ENCODE measurements at places on chromosomes 7 and 10.

DNA sequence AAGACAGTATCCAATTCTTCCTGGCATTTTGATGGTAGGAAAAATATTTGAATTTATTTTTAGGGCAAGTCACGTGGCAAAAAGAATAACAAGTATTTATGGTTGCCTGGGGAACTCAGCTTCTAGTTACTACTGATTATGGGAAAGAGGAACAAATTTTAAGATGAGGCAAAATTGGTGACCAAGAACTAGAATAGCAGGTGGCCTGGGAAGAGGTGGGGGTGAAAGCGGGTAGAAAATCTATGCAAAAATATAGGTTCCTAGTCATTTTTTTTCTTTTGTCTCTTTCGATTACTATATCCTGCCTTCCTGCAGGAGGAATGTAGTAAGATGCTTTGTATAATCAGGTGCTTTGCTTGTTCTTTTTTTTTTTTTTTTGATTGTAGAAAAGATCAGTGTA is 27.8 kb downstream of the ENTPD1 start:
- no peak for DNase-seq

DNA sequence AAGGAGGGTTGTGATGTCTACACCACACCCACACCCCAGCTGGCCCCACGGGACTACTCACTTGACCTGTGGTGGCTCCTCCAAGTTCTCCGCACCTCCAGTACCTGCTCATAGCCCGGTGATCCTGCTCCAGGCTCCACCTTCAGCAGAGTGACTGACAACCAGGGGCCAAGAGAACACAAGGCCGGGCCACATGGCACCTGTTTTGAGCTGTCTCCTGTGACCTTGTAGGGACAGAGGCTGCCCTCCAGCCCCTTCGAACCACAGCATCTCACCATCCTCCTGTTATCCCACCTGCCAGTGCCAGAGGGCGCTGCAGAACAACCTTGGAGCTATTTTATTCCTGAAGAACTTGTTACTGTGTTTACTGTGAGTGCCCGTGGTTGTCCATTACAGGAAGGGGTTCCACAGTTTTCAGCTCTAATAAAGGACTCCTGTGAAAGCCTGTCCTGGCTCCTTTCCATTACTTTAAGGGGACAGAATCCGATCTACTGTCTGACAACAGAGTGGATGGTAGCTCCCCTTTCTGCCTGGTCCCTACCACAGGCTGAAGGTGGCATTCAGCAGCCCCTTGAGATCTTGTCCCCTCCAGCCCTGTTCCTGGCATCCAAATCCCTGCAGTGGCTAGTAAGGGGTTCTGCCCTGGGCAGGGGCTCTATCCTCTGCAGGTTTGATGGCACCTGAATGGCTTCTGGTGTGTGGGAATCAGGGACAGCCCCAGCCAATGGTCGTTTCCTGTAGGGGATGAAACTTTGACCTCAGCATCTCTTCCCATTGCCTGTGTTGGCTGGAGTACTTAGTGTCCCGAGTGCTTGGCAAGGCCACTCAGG is 50.8 kb downstream of the C10orf120 start:
- DNase-seq, result no peak

DNA sequence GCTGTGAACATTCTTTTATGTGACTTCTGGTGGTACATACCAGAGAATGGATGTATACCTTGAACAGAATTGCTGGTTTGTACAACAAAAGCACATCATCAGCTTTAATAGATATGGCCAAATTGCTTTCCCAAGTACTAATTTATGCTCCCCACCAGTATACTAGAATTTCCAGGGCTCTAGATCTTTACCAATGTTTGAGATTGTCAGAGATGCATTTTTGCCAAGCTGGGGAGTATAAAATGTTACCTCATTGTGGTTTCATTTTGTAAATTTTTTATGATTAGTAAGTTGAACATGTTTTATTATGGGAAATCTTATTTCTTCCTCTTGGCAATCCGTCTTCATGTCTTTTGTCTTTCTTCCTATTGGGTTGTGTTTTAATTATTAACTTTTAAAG is 179.9 kb upstream of the TMEM106B start:
- no peak for DNase-seq

DNA sequence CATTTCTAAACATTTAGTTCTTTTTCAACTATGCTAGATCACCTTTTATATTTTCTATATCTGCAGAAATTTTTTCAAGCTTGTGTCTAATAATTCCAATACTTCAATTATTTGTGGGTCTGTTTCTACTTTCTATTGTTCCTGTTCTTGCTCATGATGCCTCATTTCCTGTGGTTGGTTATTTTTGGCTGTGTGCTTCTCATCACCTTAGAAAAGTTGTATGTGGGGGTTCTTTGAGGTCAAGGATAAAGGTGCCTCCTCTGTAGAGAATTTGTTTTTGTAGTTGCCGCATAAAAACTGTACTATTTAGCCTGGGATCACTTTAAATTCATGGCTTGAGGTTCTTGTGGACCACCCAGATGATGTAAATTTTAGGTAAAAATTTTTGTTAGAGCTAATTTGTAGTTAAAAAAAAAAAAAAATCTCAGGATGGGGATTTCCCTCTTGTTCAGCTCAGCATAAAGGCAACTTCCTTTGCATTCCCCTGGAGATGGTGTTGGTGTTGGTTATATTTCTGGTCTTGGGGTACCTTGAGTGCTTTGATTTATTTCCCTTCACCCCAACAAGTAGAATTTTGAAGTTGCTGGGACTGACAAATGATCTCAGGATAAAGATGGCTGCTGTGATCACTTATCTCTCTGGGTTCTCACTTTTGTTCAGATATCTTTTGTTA is 27.0 kb upstream of the JAZF1 start:
- DNase-seq, result no peak

DNA sequence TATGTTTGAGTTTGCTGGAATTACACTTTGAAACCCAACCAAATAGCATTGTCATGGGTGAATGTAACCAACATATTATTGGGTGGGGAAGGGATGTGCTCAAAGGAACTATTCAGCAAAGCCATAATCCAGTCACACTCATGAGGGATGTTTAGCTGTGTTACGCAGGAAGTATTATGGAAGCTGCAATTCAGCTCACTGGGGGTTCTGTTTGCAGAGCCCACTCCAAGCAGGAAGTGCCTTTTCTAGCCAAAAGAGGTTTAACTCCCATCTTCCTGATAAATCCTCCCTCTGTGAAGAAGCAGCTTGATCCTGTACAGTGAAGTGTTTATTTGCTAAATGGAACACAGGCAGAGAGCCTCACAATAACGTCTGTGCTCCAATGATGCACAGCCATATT is 172.5 kb downstream of the GLI3 start:
- DNase-seq, result no peak

DNA sequence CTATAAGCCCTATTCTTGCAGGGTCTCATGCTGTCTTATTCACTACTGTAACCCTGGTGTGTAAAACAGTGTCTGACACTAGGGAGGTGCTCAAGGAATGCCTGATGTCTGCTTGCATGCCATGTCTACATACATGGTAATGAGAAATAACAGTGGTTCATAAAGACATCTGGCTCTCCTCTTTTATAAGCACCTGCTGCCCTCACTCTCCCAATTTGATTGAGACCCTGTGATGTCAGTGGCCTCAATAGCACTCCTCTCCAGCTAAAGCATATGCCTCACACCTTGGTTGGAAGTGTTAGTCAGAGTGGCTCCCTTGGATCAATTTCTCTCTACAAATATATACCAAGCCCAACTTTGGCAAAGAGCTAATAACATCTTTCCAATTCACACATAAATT is 30.6 kb downstream of the ANK3 start:
- DNase-seq, result no peak

DNA sequence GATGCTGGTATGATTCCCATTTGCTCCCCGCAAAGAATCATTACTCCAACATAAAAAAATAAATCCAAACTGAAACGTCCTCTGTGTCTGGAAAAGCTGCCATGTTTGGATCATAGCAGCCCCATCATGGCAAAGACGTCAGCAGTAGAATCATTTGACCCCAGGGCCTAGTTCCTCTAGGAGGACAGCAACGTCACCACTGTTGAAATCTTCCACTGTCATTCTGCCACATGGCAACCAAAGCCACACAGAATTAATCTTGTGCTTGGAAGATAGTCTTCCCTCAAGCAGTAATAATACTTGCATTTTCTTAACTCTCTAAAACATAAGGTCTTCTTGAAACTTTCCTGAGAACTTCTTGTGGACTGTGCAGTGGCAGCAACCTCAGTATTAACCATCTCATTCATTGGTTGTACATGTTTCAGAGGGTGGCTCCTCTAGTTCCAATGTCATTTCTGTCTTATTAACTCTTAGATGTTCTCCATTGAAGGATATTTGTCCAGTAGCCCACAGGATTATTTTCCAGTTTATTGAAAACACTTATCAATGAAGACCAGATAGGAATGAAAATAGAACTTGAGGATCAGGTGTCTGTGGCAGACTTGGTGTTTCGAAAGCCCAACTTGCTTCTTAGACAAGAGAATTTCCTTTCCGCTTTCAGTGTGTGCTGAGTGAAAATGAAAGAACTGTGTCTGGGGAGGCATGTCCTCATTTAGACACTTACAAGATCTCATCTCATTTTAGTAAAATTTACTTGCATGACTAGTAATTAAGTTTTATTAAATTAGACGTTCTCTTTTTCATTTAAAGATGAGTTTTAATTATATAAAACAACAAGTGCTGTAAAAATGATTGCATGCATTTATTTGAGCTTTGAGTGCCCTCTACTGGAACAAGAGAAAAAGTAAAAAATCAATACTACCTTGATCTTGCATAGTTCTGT is 28.9 kb upstream of the INHBA start:
- no peak for DNase-seq

DNA sequence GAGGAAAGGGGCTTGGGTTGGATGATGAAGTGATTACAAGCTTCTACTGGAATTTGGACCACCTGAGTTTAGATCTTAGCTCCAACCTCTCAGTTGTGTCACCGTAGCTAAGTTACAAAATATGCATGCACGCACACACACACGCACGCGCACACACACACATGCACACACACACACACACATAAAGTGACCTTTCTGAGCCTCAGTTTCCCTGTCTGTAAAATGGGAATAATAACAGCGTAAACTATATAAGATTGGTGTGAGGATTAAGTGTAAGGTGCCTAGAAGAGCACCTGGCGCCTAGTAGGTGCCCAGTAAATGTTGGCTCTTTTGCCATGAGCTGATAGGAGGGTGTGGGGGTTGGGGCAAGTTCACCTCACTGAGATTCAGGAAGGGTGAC is 12.6 kb upstream of the AQP1 start:
- no peak for DNase-seq

DNA sequence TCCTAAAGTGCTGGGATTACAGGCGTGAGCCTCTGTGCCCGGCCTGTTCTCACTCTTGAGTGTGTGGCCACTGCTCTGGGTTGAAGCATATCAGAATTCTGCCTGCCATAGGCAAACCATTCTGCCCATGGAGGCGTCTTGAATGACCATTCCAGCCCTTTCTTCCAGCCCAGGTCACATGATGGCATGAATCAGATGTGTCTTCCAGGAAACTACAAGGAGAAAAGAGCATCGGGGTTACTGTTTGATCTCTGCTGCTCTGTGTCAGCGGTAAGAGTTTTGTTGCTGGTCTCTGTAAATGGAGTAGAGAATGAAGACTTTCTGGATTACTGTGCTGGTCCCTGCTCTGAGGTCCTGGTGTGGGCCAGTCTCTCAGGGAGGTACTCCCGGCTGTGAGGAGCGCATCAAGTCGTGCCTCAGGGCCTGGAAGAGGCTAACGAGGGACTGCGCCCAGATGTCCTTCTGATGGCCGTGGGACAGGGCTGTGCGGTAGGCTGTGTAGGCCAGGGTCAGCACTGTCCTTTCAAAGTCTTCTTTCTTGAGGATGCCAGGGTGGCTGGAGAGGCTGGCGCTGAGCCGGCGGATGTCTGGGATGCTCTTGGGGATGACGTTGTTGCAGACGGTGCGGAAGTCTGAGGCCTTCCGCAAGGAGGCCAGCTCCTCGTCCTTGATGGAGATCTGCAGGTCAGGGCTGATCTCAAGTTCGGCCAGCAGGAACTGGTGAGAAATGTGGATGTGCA is 5.8 kb upstream of the SLC13A4 start:
- no peak for DNase-seq

GRCh38 chr7:24024276-24025068 is 259.5 kb upstream of the NPY start:
- no peak for DNase-seq

DNA sequence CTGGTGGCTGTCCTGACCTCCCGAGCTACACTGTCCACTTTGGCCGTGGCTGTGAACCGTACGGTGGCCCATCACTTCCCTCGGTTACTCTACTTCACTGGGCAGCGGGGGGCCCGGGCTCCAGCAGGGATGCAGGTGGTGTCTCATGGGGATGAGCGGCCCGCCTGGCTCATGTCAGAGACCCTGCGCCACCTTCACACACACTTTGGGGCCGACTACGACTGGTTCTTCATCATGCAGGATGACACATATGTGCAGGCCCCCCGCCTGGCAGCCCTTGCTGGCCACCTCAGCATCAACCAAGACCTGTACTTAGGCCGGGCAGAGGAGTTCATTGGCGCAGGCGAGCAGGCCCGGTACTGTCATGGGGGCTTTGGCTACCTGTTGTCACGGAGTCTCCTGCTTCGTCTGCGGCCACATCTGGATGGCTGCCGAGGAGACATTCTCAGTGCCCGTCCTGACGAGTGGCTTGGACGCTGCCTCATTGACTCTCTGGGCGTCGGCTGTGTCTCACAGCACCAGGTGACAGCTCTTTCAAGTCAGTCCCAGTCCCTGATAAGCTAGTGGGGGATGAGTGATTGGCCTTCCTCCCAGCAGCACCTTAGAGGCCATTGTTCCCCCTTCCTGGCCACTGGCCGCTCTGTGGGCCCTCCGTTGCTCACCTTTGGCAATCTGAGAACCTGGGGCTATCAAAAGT is 3.0 kb downstream of the CHPF2 start:
- DNase-seq, result no peak

DNA sequence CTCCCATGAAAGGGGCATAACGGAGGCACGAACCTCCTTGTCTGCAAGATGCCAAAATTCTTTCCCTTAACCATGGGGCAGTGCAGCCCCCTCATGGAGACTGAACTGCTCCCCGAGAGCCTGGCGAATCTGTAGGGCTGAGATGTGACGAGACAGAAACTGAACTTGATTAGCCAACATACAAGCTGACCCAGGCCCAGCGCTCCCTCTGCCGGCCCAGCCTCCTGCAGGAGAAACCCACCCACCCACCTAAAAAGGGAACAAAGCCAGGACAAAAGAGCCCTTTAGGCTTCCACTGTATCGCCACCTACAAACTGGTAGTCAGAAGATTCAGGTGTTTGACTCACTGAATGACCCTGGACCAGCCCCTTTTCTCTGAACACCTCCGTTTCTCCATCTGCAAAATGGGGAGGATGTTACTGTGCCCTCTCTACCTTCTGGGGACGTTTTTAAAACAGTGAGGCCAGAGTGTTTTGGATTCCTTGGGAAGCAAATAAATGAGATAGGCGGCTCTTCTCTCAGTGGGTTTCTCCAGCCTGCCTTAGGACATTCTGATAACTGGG is 58.4 kb downstream of the C10orf105 start:
- DNase-seq, result no peak

DNA sequence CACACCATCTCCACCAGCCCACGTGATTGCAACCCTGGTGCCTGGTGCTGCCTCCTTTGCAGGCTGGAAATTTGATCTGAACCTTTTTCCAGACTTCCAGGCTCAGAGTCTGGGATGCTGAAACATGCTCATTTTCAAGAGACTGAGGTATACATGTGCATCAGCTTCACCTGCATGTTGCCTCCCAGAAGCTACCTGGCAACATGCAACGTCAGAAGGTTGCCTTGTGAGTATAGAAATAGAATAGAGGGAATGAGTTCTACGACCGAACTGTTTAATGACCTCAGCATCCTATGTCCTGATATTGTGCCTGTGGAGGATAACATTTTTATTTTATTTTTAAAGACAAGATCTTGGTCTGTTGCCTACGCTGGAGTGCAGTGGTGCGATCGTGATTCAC is 1.9 kb upstream of the ZNF212 start:
- DNase-seq, result no peak

- DNase-seq, result no peak
Observed at GRCh38 chr10:59839576-59839975, 66.8 kb downstream of the CCDC6 start.

GRCh38 chr7:30707391-30708357 is 25.4 kb upstream of the CRHR2 start:
- DNase-seq, result no peak
